ENCODE measurements at places on chromosomes 16 and 17.
A peak's percentile ranks its signal among the peaks of the same experiment; 100 is the strongest.

GRCh38 chr17:70336411-70336810 lies 167.1 kb downstream of the KCNJ2 start:
- no peak for DNase-seq

DNA sequence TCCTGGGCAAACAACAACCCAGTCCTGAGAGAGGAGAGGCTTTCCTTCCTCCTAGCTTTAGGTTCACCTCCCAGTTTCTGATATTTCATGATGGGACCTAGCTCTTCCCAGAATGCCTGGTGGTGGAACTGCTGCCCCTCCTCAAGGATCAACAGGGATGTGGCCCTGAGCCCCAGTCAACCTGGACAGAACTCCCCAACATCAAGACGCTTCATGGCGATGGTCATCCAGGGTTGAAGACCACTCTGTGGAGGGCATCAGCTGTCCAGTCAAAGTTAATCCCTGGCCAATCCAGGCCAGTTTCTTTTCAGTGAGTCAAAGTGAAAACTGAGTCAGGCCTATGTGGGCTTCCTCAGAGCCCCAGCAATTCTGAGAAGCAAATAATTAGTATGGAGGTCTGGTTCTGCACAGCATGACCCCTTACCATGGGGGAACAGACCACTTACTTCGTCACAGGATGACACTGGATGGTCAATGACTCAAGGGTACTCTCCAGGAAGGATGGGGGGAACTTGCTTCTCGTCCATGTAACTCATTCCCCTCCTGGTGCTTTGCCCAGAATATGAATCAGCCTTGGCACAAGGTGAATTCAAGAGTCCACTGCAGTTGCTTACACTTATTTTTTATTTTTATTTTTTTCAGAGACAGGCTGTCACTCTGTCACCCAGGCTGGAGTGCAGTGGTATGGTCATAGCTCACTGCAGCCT lies 14.7 kb upstream of the XYLT2 start:
- peak; percentile 73 for DNase-seq

DNA sequence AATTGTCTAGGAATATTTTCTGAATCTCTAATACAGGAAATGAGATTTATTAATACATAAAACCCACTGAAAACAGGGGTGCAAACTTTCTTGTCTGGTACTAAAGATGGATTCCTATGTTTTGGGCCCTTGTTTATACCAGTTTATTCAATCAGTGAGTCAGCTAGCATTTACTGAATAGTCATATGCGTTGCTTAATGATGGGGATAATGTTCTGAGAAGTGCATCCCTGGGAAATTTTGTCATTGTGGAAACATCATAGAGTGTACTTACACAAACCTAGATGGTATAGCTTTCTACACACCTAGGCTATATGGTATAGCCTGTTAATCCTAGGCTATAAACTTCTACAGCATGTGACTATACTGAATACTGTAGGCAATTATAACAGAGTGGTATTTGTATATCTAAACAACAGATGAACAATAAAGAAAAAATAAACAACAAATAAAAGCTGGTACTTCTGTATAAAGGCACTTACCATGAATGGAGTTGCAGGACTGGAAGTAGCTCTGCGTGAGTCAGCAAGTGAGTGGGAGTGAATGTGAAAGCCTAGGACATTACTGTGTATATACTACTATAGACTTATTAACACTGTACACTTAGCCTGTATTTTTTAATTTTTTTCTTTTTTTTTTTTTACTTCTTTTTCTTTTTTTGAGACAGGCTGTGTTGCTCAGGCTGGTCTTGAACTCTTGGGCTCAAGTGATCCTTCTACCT lies 63.7 kb downstream of the SIAH1 start:
- DNase-seq: no peak

GRCh38 chr17:28612936-28613872 lies 781 bp downstream of the RSKR start:
- peak; percentile 52 for DNase-seq

DNA sequence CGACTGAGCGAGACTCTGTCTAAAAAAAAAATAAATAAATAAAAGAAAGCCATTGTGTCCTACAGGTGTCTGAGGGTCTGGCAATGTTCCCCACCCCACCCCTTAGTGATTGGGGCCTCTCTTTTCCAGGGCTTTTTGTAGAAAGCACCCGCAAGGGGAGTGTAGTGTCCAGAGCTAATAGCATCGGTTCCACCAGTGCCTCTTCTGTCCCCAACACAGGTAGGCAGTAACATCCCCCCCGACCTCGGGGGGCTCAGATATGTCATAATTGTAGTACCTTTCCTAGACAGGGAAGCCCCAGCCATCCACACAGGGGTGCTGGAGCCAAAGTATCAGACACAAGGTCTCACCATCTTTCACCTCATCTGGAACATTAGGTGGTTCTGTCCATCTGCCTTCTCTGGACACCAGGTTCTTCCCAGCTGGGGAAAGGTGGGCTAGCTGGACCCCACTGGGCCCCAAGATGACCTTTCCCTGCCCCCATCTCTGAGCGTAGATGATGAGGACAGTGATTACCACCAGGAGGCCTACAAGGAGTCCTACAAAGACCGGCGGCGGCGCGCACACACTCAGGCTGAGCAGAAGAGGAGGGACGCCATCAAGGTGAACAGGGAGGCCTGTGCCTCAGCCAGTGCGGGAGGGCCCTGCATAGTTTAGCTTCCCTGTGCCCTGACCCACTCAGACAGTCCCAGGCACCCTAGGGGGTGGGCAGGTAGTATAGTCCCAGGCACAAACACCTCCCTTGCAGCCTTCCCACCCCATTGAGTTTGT lies 1.6 kb downstream of the MLX start:
- no peak for DNase-seq

GRCh38 chr17:8894202-8894671 lies 26.8 kb upstream of the PIK3R6 start:
- no peak for DNase-seq

All from GM03348 (cell line).